Amygdala (tissue), 56 donors: ENCODE measurements at places on chromosomes 4 and X.

DNA sequence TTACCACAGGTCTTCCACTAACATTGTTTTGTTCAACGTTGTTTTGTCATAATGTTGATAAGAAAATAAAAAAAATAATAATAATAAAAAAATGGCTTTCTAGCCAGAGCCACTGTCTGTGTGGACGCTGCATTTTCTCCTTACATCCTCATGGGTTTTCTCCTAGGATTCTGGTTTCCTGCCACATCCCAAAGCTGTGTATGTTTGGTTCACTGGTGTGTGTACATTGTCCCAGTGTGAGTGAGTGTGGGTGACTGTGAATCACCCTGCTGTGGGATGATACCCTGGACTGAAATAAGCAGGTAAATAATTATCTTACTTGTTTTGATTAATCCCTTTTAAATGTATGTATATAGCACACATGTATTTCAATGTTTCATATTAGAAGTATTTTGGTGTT is 2154.4 kb upstream of the AGA start:
- no peak for DNase-seq

DNA sequence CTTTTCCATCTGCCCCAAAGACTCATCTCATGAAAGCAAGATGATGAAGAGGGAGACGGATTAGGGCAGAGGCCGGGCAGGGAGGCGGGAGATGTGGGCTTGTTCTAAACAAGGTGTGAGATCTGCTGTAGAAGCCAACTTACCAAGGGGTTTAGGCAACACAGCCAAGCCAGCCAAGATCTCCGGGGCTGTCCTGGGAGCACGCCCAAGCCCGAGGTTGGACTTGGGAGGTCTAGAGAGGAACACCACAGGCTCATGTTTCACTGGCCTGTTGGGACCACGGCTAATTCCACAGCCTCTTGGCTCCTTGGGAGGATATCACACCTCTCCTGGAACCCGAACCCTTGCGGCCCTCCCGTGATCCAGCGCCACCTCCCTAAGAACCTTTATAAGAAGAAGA is 171.4 kb downstream of the CRLF2 start:
- no peak for DNase-seq

DNA sequence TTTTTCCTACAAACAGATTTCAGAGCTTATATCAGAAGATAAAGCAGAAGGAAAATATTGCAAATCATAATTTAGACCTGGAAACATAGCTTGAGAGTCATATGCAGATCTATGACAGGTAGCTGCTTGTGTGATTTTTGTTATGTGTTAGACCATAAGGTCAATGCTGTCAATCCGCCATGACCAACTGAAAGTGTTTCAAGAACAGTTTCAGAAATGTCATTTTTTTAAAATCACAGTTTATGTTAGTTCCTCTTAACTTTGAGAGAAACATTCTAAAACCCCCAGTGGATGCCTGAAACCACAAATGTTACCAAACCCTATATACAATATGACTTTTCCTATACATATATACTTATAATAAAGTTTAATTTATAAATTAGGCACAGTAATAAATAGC is 391.3 kb upstream of the FAM241A start:
- no peak for DNase-seq

GRCh38 chr4:152935143-152935542 is 980 bp upstream of the FHDC1 start:
- no peak for DNase-seq

DNA sequence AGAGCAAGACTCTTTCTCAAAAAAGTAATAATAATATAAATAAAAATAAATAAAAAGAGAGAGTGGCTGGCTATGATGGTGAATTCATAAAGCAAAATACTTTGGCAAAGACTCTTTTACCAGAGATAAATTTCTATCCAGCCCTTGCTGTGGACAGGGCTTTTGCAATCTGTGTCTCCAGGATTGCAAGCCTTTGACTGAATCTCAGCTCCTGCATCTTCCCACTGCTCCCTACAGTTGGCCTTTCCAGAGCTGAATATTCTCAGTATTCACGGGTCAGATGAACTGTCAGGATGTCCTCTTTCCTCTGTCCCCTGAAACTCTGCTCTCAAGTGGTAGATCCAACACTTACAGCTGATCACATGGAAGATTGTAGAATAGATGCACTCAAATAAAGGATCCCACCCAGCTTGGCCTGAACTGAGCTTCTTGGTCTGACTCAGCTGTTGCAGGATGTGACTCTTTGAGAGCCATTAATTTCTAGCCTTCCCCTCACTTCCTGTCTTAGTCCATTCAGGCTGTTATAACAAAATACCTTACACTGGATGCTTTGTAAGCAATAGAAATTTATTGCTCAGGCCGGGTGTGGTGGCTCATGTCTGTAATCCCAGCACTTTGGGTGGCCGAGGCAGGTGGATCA is 123.4 kb upstream of the GUCY1A1 start:
- no peak for DNase-seq
